COR-L47 (cell line): ENCODE measurements at places on chromosomes 3 and 15.
A peak's percentile ranks its signal among the peaks of the same experiment; 100 is the strongest.

- DNase-seq = no peak
Observed at GRCh38 chr3:134799393-134799792, 4.3 kb downstream of the EPHB1 start.

DNA sequence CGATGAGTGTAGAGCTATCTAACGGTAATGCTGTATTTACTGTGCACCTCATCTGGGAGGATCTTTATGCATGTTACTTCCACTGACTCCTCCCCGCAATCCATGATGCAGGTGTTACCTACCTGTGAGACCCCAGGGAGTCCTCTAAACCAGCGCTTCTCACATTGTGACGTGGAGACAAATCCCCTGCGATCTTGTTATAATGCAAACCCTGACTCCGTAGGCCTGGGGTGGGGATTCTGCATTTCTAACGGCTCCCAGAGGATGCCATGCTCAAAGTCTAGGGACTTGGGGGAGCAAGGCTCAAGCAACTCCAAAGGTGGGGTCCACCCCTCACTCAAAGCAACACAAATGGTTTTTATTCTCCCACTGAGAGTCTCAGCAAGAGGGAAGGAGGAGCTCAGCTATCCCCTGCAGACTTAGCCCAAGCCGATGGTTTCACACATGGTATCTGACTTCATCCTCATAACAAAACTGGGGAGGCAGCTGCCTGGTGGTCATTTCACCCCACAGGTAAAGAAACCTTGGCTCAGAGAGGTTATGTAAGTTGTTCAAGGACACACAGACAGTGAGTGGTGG is 63.6 kb downstream of the PCSK6 start:
- no peak for DNase-seq

DNA sequence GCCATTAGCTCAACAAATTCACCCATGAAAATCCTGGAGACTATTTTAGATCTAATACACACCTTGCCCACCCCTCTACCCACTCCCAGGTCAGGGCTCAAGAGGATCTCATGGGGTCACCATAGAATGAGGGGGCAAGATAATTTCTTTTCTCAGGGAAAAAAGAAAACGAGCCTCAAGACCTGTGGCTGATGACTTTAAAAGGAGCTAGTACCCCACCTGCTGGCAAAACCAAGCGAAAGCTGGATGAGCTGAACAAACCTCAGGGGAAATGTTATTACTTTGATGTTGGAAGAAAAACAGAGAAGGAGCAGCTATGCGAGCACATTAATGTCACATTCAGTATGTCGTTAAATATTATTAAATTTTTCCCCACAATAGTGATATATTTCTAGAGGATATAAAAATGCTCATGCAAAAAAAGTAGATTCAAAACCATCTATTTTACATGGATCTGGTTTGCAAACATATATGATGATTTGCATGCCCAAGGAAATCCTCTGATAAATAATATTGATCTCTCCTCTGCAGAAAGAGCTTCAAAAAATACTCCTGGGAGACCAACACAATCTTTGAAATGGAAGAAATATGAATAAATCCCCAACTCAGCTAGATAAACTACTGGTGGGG is 37.7 kb downstream of the PLD1 start:
- peak; percentile 71 for DNase-seq

GRCh38 chr3:45529697-45530096 is 64.9 kb upstream of the LIMD1 start:
- DNase-seq = no peak

DNA sequence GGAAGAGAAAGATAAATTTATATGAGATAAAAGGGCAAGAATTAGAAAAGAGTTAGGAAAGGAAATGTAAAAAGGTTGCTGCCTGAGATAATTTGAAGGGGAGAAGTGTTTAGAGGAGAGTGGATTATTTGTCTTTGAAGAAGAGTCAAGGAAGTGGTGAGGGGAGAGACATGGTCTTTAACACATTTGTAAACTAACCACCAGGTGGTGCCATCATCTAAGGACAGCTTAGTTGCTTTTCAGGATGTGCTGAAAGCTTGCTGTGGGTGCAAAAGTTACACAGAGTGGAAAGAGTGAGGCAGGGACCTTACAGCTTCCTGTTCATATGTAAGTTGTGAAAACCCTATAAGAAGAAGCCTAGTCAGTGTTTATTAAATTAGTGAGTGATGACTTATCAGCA is 114.1 kb upstream of the DNAJC19 start:
- peak; percentile 77 for DNase-seq

GRCh38 chr3:142013326-142013980 is 135.9 kb downstream of the TFDP2 start:
- no peak for DNase-seq

GRCh38 chr15:100767001-100767825 is 112.4 kb upstream of the ALDH1A3 start:
- DNase-seq = no peak

DNA sequence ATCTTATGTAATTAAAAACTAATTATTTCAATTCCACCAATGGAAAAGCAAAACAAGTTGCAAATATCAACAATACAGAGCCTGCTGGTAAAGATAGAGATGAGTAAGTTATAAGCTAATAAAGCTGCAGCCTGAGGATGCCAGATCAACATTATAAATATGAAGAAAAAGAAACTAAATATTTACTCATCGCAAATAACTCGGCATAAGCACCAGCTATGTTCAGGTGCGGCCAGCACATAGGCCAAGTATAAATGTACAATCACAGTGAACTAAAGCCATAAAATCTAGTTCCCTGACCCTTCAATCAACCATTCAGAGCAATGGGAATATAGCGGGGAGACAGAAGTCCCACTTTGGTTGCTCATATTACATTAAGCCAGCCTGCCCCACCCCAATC is 7.7 kb upstream of the RSL24D1 start:
- DNase-seq = no peak

GRCh38 chr3:120275618-120276017 is 9.4 kb downstream of the GPR156 start:
- no peak for DNase-seq

GRCh38 chr15:62697636-62698035 is 344.9 kb upstream of the TPM1 start:
- DNase-seq = no peak

DNA sequence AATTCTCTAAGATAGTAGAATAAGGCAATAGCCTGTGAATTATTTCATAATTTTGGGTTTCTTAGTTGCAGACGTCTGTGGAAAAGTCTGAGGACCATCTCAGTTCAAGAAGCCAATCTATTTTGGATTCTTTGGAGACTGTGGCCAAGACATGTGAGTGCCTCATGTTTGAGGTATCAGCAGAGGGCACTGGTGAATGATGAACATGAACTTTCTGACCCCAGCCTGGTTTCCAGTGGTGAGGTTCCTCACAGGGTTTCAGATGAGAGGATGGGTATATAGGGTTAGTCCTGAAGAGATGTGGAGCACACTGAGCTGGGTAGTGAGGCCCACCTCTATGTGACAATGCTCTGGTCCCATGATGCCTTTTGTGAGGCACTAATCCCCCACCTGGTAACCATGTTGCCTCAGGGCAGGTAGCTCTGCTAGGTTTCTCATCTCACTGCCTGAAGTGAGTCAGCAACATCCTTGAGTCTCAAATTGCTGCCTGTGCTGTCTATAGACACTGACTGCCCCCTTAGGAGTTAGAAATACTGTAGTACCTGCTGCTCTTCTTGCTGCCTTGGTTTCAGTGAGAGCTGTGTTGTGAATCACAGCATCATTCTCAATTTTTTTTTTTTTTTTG is 32.3 kb downstream of the C3orf62 start:
- DNase-seq = no peak

GRCh38 chr3:50995085-50995824 is 320.5 kb downstream of the DOCK3 start:
- no peak for DNase-seq

DNA sequence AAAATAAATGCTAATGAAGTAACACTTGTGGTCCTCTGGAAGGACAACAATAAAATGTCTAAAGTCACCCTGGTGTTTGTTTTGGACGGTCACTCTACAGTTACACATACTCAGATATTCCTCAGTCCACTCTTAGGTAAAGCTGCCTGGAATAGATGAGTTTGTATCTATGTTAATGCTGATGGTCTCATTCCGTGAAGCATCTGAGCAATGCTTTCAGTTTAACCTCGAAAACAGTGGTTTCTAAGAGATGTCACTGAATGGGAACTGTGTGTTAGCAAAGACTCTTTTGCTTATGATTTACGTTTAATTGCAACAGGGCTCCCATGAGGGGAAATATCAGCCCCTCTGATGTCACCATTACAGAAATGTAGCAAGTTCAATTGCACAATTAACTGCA is 49.1 kb downstream of the FBN1 start:
- DNase-seq = no peak

DNA sequence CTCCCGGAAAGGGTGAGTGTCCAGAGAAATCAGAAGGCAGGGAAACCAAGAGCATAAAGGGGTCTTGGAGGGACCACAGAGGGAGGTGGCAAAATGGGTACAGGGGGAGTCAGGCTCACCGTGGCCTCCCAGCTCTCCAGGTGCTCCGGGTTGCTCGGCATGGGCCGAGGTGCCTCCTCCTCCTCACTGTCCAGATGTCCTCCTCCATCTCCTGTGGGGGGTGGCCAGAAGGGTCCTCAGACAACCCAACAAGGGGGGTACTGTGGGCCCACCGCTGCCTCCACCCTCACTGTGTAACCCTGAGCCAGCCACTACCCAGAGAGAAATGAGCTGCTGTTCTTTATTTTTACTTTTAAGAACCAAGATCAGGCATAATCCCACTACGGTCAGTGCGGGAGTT is 30.4 kb upstream of the OR4F6 start:
- DNase-seq = no peak

DNA sequence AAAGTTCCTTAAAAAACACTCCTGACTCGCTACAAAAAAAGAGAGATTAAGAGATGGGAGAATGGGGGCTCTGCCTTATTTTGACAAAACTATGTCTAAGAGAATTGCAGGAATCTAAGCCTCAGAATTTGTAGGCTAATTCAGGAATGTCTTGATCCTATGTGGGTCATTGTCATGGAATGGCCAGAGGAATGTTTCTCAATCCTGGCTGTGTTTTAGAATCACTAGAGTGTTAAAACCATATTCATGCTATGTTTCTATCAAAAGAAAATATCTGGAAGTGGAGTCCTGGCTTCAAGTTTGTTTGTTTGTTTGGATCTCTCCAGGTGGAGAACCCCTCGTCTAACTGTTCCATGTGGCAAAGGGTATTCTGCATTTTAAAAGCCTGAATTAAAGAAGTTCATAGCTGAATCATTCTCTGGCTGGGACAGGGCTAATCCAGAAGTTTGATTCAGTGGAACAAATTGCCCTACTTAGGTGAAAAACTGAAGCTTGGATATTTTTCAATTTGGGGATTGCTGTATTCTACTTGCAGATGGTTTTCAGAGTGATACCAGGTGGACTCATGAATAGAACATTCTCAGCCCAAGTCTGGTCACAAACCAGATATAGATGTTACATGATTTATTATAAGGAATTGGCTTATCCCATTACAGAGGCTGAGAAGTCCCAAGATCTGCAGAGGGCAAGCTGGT is 28.2 kb downstream of the GJD2 start:
- no peak for DNase-seq

GRCh38 chr3:195240171-195240701 is 30.7 kb downstream of the XXYLT1 start:
- no peak for DNase-seq

GRCh38 chr3:23650371-23651140 is 155.2 kb upstream of the UBE2E1 start:
- no peak for DNase-seq

GRCh38 chr15:81910355-81911021 is 135.3 kb downstream of the MEX3B start:
- no peak for DNase-seq

DNA sequence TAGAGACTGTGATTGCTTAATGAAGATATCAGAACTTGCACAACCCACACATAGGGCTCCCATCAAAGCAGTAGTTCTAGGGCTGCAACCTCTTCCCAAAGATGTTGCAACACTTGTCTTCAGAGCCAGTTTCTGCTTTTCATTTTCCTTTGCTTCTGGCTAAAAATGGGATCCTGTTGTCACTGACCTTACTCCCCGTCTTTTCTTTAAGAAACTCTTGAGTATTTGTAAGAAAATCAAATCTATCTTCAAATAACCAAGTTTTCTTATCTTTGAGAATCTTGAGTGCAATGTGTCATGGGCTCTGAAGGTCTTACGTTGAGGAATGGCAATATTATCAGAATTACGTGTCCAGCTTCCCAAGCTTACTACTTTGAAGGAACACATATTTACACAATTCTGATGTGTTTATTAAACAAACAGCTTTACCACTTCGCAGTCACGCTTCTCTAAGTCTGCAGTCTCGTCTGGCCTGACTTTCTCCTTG is 24.1 kb downstream of the CACNA1D start:
- DNase-seq = no peak

DNA sequence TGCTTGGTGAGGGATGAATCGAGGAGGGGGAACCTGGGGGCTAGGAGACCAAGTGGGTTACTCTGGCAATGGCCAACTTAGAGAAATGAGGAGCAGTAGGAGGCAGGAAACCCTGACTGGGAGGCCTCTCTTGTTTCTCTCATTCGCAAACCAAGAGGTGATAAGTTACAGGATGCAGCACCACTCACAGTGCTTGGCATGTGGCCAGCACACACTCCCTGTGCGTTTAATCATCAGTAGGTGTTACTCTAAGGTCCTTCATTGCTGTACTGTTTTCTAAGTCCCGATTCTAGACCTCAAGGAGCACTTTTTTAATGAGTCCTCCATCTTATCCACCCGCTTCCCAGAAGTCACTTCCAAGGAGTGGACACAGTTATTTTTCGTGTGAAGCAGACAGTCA is 314.1 kb upstream of the TRIM42 start:
- peak; percentile 86 for DNase-seq

DNA sequence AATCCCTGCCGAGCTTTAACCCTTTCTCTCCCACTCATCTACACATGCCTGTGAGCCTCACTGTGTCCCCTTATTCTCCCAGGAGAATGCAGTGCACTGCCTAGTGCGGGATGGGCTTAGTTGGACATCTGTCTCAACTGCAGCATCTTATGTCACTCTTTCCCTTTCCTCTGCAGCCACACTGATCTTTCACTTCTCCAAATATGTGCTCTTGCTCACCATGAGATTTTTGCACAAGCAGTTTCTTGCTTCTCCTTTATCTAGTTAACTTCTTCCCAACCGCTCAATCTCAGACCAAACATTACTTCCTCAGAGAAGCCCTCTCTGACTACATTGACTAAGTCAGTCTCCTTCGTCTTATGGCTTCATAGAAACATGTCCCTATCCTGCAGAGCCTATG is 292.3 kb downstream of the KBTBD8 start:
- no peak for DNase-seq

DNA sequence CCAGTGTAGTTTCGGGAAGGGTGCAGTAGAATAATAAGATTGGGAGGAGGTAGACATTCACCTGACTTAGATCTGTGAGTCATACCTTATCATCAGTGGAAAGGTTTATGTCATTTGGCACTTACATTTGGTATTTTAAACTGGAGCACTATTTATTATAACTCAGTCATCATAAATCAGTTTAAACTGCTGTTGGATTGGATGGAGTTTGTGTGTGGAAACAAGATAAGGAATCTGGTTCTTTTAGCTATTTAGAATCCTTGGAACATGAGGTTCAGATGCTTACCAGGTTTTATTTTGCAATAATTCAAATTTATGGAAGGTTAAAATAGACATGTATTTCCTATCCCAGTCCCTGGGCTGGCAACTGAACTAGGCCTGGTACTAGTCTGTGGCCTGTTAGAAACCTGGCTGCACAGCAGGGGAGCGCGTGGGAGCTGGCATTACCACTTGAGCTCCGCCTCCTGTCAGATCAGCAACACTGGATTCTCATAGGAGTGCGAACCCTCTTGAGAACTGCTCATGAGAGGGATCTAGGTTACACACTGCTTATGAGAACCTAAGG is 34.5 kb downstream of the ZFAND6 start:
- no peak for DNase-seq
